Muscle of leg (tissue), 16 donors: ENCODE measurements at places on chromosomes 13 and 19. TPM values are rescaled to one million over a fixed set of nuclear protein-coding genes. Genes with fewer than 3 reads are reported as not detected.
A peak's percentile ranks its signal among the peaks of the same experiment; 100 is the strongest.

The KIR3DL1 gene
- total RNA-seq, result not detected

The STXBP2 gene
- total RNA-seq, result 1.6 TPM

The SBK2 gene
- total RNA-seq, result 0.89 TPM

The TSHZ3 gene
- total RNA-seq, result 8.0 TPM

DNA sequence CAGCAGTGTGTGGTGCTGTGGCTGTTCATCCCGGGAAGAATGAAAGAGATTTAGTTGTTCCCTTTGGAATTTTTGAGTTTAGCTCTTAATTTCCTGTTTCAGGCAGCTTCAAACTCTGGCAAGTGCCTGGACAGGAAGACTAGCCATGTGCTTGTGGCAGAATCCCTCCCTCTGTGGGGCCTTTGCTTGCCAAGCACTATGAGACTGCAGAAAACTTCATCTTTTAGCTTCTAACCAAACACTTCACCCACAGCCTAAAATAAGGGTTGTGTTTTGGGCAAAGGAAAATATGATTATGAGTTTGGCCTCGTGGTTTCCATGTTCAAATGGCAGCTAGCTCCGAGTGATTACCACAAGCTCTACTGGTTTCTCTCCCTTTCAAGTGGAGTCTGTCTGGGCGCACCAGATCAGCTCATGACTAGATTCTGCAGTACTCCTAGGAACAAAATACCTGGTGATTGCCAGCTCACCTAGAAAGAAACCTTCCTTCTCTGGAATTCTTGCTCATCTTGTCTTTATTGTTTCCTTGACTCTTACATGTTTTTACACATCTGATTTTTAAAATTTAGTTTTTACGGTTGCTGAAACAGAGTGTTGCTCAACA, 707.5 kb downstream of the SLITRK6 start:
- no peak overlapping the region for H3K27ac ChIP-seq
- no peaks in the 10 kb centered on the region for H3K36me3 ChIP-seq
- H3K27me3 ChIP-seq, result no peaks in the 10 kb centered on the region
- no peaks in the 10 kb centered on the region for H3K4me1 ChIP-seq
- H3K4me3 ChIP-seq, result no peak overlapping the region

- H3K4me1 ChIP-seq, result no peaks in the 10 kb centered on the region
- no peak overlapping the region for H3K4me3 ChIP-seq
- peaks cover 4% of the 10 kb centered on the region for H3K36me3 ChIP-seq
Measured at GRCh38 chr19:44345959-44346358, 10.5 kb downstream of the ZNF112 start.

GRCh38 chr13:98443329-98443728, 133.6 kb downstream of the STK24 start:
- no peaks in the 10 kb centered on the region for H3K27me3 ChIP-seq
- no peak overlapping the region for H3K4me3 ChIP-seq
- H3K36me3 ChIP-seq, result peaks cover 65% of the 10 kb centered on the region
- H3K4me1 ChIP-seq, result peaks cover 8% of the 10 kb centered on the region

DNA sequence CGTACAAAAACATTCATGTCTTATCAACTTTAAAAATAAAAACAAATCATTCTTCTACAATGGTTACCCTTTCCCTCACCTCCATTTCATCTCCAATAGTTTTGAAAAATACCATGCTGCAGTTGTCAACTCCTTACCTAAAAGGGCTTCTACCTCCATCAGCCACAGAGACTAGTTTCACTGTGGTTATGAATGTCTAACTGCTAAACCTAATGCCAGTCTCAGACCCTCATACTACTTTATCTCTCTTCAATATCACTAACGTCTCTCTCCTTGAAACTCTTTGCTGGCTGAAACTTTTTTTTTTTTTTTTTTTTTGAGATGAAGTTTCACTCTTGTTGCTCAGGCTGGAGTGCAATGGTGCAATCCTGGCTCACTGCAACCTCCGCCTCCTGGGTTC, 27.1 kb downstream of the LNX2 start:
- no peak overlapping the region for H3K4me3 ChIP-seq
- no peaks in the 10 kb centered on the region for H3K4me1 ChIP-seq
- H3K27me3 ChIP-seq, result no peaks in the 10 kb centered on the region
- no peak overlapping the region for H3K27ac ChIP-seq
- no peaks in the 10 kb centered on the region for H3K36me3 ChIP-seq
- no peak for DNase-seq

- H3K4me1 ChIP-seq, result peaks cover 11% of the 10 kb centered on the region
- H3K36me3 ChIP-seq, result no peaks in the 10 kb centered on the region
- peak overlapping the region; percentile 18 for H3K4me3 ChIP-seq
- no peak for DNase-seq
- H3K27ac ChIP-seq, result peak overlapping the region; percentile 65
Measured at GRCh38 chr19:18329035-18329376, 6.1 kb upstream of the LSM4 start.

DNA sequence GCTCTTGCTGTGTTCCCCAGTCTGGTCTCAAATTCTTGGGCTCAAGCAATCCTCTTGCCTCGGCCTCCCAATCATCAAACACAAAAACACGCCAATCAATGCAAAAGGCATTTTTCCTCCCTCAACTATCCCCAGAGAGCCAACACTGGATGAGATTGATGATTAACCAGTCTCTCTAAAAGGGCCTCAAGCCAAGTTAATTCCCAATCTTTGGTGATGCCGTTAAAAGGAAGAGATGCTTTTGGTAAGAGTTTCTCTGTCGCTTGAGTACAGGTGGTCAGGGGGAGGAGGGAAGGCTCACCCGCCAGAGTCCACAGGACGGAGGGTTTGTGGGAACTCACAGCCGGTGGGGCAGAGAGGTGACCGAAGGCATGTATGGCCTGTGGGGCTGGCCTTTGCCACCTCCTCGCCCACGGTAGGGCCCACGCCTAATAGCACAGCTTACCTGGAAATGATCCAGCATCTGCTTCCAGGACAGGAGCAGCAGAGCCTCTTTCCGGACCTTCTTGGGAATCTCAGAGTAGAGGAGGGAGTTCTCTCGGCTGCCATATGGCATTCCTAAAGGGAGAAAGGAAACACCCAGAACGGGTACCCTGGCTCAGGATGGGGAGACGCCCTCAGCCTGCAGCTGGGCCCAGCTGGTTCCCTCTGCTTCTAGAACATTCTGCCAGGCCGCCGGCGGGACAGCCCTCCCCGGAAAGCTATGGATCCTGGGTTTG, 18.1 kb downstream of the DPP9 start:
- H3K4me3 ChIP-seq, result peak overlapping the region; percentile 9
- peaks cover 68% of the 10 kb centered on the region for H3K36me3 ChIP-seq
- no peaks in the 10 kb centered on the region for H3K27me3 ChIP-seq
- peaks cover 5% of the 10 kb centered on the region for H3K4me1 ChIP-seq
- peak overlapping the region; percentile 81 for H3K27ac ChIP-seq

- no peak overlapping the region for H3K4me3 ChIP-seq
- no peaks in the 10 kb centered on the region for H3K27me3 ChIP-seq
- peaks cover 4% of the 10 kb centered on the region for H3K4me1 ChIP-seq
- no peaks in the 10 kb centered on the region for H3K36me3 ChIP-seq
- DNase-seq, result no peak
- no peak overlapping the region for H3K27ac ChIP-seq
Measured at GRCh38 chr19:54369082-54369687, 4.5 kb upstream of the LAIR1 start.

DNA sequence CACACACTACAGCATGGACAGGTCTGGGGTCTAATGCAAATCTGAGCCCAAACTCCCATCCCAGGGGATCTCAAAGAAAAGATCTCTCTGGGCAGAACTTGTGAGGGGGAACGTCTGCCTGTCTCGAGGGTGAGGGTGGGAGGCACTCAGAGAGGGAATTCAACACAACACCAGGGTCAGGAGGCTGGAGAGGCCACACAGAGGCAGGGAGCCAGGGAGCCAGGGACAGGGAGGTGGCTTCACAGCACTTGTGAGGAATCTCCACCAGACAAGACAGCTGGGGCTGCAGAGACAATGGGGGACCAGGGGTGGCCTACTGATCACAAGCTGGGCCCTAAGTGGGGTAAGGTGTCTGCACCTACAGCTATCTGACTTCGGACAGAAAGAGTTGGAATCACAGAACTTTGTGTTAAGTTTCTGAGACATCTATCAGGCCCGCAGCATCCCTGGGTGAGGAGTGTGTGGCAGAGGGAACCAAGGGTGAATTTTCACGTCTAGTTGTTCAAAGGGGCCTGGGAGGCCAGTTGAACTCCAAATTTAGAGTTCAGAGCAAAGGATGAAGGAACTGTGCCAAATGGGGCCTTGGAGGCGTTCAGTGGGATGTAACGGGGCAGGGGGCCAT, 12.7 kb upstream of the AKAP8L start:
- H3K4me1 ChIP-seq, result peaks cover 31% of the 10 kb centered on the region
- no peak for DNase-seq
- peak overlapping the region; percentile 83 for H3K27ac ChIP-seq
- H3K4me3 ChIP-seq, result peak overlapping the region; percentile 68
- H3K36me3 ChIP-seq, result peaks cover 39% of the 10 kb centered on the region

- H3K27ac ChIP-seq, result no peak overlapping the region
- peaks cover 31% of the 10 kb centered on the region for H3K36me3 ChIP-seq
- H3K4me1 ChIP-seq, result no peaks in the 10 kb centered on the region
- no peaks in the 10 kb centered on the region for H3K27me3 ChIP-seq
Measured at GRCh38 chr13:102610296-102610895, 13.6 kb downstream of the TPP2 start.

DNA sequence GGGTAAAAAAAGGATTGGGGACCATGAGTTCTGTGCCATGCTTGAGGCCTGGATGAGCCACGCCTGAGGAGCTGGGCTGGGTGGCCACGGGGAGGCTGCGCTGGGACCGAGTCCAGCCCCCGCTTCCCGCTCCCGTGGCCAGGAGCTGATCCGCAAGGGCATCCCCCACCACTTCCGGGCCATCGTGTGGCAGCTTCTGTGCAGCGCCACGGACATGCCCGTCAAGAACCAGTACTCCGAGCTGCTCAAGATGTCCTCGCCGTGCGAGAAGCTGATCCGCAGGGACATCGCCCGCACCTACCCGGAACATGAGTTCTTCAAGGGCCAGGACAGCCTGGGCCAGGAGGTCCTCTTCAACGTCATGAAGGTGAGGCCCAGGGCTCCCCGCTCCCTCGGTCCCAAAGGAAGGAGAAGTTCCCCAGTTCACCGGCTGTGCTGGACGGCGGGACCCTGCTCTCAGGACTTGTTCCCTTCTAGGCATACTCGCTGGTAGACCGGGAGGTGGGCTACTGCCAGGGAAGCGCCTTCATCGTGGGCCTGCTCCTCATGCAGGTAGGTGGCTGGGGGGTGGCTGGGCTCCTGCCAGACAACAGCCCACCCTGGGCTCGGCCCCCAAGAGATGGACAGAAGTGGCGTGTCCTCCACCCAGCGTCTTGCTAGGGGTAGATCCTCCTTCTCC, 18.9 kb downstream of the EVI5L start:
- H3K4me1 ChIP-seq, result peaks cover 19% of the 10 kb centered on the region
- H3K27ac ChIP-seq, result no peak overlapping the region
- no peaks in the 10 kb centered on the region for H3K36me3 ChIP-seq

DNA sequence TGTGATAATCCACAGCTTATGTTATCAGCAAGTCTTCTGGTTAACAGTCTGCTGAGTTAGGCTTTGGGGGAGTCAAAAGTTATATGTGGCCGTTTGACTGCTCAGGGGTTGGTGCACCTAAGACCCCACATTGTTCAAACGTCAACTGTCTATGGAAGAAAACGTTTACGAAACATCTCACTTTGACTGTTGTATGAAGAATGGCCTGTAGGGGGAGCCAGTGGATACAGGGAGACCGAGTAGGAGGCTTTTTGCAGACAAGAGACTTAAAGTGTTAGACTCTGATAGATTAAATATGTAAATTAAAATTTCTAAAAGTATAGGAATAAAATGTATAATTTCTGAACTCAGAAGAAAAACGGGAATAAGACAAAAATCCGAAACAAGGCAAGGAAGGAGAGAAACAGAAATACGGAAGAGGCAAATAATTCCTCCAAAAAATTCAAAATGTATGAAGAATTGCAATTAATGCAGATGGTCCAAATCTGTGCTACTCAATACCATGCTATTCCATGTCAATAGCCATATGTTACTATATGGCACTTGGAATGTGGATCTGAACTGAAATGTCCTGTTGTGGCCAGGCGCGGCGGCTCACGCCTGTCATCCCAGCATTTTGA, 37.8 kb downstream of the TNFSF14 start:
- no peaks in the 10 kb centered on the region for H3K36me3 ChIP-seq
- no peaks in the 10 kb centered on the region for H3K27me3 ChIP-seq
- H3K4me1 ChIP-seq, result no peaks in the 10 kb centered on the region
- peak; percentile 83 for DNase-seq
- H3K4me3 ChIP-seq, result no peak overlapping the region

DNA sequence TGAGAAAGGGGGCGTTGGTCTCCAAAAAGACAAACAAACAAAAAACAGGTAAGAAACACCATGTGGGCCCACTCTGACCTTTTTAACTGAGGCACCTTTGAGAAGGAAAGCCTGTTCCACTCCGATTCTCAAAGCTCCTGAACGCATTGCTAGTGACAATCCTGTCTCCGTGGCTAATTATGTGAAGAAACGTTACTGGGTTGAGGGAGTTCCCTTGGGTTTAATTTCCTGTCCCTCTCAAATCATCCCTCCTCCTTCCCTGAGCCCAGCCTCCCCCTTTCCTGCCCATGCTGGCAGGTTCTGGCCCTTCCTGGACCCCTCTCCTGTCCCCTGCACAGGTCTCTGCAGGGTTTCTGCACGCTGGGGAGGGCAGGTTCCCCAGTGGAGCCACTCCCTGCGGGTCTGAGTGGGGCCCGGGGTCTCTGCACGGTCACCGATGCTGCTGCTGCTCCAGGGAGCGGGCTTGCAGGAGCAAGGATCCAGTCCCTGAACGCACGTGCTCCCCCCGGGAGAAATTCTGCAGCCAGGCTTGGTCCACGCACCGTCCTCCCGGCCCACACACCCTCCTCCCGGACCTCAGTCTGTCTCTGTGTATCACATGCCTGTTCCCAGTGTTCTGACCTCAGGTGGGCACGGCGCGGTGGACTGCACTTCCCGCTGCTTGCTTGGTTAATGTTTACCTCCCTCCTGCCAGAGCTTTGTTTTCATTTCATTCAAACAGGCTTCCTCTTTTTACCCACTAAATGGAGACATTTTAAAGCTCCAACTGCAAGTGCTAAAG, 76.4 kb upstream of the MCF2L start:
- no peak overlapping the region for H3K27ac ChIP-seq
- no peak for DNase-seq
- H3K4me1 ChIP-seq, result peaks cover 20% of the 10 kb centered on the region

- no peak overlapping the region for H3K4me3 ChIP-seq
- peak overlapping the region; percentile 35 for H3K27ac ChIP-seq
- H3K27me3 ChIP-seq, result no peaks in the 10 kb centered on the region
- DNase-seq, result peak; percentile 70
- peaks cover 7% of the 10 kb centered on the region for H3K36me3 ChIP-seq
Measured at GRCh38 chr19:441213-441836, 19.5 kb downstream of the SHC2 start.
